ENCODE measurements at places on chromosomes 16 and 17.

- DNase-seq = no peak
Measured at GRCh38 chr16:65392806-65393565, 271.1 kb upstream of the CDH11 start.

GRCh38 chr17:32541640-32542039 lies 54.8 kb downstream of the CDK5R1 start:
- no peak for DNase-seq

- DNase-seq = no peak
Measured at GRCh38 chr17:49656247-49656646, 21.6 kb downstream of the SPOP start.

- DNase-seq = no peak
Measured at GRCh38 chr17:49783071-49783715, 5.3 kb upstream of the KAT7 start.

DNA sequence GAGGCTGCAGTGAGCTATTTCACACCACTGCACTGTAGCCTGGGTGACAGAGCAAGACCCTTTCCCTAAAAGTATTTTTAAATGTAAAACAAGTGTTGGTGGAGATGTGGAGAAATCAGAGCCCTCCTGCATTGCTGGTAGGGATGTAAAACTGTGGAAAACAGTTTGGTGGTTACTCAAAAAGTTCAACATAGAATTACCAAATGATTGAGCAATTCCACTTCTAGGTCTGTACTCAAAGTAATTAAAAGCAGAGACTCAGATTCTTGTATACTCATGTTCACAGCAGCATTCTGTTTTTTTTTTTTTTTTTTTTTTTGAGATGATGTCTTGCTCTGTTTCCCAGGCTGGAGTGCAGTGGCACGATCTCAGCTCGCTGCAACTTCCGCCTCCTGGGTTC lies 141.8 kb downstream of the PITPNC1 start:
- DNase-seq = no peak

DNA sequence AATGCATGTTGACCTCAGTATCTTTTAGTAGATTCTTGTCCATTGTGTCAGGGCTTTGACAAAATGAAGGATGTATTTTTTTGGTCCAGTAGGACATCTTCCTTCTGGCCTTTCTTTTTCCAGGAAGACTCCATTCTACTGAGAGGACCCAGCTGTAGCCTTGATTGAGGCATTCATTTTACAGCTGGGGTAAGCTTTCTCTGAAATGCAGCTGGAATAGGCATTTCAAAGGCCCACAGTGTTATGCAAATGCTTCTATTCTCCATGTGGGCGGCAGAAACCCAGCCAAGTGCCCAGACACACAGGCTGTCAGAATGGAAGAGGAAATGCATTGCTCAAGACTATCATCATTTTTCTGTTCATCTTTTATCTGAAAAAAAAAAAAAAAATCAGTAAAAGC lies 629.0 kb upstream of the CDH8 start:
- no peak for DNase-seq
